ENCODE measurements at places on chromosomes 5 and 9.

DNA sequence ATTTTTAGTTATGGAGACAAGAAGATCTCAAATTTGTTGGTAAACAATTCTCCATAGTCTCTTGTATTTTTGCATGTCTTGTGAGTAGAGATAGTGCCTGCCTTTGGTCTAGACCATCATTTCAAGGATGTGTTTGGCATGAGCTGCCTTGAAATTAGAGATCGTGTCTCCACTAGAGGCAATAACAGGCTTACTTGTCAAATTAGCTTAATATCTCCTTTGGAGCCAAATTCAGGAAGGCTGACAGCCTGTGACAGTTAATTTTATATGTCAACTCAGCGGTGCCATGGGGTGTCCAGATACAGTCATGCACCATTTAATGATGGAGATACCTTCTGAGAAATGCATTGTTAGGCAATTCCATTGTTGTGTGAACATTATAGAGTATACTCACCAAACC lies 24.8 kb upstream of the PRDM9 start:
- DNase-seq: no peak

DNA sequence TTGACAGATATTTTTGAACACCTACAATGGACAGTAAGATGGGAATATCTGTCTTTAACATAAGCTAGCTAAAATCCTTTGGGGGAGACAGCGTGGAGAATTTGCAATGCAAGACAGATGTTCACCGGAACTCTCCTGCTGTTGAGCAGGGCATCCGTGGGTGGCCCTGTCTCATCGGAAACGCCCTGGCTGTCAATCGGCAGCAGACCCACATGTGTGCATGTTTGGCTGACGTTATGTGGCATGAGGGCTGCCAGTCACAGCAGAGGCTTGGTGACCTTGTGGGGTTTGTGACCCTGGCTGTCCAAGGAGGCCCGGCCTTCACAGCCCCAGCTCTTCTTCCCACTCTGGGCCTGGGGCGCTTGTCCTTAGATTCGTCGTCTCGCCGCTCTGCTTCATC lies 129.7 kb upstream of the OTULINL start:
- DNase-seq: no peak

DNA sequence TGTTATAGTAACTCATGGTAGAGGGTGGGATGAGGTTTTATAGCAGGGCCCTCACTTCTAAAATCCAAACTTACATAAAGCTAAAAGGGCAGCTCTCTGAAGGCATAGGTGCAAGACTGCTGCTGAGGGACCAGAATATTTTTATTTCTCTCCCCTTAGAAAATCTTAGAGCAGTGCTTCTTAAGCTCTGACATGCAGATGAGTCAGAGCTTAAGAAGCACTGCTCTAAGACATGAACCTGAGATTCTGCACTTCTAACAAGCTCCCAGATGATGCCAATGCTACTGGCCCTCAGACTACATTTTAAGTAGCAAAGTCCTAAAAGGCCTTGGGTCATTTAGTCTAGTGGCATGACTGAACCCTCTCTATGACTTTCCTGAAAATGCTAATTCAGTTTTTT lies 97.6 kb upstream of the SPRY4 start:
- no peak for DNase-seq

DNA sequence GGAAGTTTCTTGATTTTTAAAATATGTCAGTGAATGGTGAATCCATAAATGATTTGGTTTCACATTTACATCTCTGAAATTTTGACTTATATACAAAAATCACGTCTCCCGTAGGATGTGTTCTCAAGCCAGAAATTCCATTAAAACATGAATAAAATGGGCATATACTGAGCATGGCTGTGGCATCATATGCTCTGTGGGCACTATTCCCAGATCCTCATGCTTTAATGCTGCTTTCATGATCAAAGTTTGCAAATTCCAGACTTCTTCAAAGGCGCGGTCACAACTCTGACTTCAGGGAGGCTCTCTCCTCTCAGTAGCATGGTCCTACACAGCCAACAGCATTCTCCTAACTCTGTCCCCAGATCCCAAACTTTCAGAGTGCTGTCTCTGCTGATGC lies 723.2 kb downstream of the TAF11L14 start:
- no peak for DNase-seq
